ENCODE measurements at places on chromosomes 13 and 19. TPM values are rescaled to one million over a fixed set of nuclear protein-coding genes. Genes with fewer than 3 reads are reported as not detected.
A peak's percentile ranks its signal among the peaks of the same experiment; 100 is the strongest.

DNA sequence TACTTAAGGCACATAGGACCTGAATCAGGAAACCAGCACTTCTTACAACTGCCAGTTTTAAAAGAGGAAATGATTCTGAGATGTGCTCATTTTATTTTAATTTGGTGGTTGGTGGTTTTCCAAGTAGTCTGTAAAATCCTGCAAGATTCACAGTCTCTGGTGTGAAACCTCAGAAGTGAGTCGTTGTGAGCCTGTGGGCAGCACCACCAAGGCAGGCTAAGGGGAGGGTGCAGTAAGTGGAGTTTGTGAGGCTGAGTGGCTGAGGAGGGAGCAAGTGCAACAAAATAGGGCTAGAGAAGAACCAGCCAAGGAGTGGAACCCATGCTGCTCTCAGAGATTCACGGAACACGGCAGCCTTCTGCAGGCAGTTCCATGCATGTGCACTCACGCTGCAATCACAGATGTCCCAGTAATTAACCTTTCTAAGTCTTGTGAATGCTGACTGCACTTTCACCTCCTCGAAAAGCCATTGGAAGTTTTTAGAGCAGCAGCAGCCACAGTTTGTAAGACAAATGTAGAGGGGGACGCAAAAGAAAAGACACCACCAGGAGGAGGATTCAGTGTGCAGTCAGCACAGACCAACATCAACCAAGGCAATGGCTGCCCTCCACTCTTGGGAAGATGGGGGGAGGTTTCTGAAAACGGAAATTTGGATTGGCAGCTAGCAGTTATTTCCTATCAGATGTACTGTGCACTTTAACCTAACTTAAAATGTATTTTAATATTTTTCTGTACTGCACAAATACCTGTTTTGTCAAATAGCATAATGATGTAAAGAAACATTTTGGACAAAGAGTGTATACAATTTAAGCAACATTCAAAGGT is 44.9 kb downstream of the ESD start:
- peak; percentile 45 for DNase-seq

GRCh38 chr13:34340534-34340933 is 522.6 kb downstream of the RFC3 start:
- DNase-seq: no peak

GRCh38 chr19:40763963-40764362 is 11.4 kb upstream of the MIA start:
- no peak for DNase-seq

GRCh38 chr13:107482688-107483087 is 732.6 kb downstream of the LIG4 start:
- DNase-seq: no peak

- no peak for DNase-seq
Measured at GRCh38 chr19:30102666-30103065, 160.6 kb downstream of the URI1 start.

- DNase-seq: no peak
Measured at GRCh38 chr19:791007-791566, 6.2 kb upstream of the PTBP1 start.

DNA sequence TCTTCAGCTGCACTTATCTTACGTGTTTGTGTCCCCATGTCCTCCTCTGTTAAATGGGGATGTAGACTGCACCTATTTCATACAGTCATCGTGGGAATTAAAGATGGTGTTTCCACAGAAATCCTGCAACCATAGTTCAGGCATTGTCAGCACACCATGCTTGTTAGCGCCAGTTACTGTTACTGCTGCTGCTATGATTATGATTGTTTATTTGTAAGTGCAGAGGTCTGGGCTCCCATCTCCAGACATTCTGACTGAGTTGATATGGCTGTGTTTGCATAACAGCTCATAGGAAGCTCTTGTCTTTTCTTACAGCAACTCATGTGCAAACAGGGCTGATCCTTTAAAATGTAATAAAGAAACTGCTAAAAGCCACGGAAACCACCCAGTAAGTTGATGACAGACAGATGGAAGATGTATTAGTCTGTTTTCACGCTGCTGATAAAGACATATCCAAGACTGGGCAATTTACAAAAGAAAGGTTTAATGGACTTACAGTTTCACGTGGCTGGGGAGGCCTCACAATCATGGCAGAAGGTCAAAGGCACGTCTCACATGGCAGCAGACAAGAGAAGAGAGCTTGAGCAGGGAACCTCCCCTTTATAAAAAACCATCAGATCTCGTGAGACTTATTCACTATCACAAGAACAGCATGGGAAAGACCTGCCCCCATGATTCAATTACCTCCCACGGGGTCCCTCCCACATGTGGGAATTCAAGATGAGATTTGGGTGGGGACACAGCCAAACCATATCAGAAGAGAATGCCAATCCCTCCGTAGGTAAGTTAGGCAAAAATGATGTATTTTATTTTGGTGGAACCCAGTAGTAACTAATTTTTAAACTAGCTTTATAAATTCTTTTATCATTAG is 1.6 kb downstream of the ZSCAN5A start:
- no peak for DNase-seq

GRCh38 chr13:24854311-24854710 is 90.3 kb downstream of the RNF17 start:
- no peak for DNase-seq

DNA sequence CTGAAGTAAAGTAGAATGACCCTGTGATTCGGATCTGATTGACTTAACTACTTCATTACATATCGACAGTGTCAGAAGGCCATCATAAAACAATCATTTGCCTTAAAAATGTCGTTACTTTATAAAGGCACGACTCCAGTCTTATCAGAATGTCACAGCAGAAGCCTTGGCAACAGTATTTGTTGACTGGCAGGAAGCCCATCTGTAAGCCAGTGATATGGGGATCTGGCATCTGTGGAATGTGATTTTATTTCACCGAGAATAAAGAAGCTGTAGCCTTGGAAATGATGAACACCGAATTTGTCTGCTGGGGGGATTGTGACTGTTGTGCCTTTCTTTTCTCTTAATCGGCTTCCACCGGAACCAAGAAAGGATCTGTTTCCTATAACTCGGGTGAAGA is 362.5 kb downstream of the TDRD3 start:
- DNase-seq: peak; percentile 56

- DNase-seq: no peak
Measured at GRCh38 chr19:48346191-48346590, 17.5 kb downstream of the TMEM143 start.

- no peak for DNase-seq
Measured at GRCh38 chr19:51224163-51224641, 678 bp upstream of the CD33 start.

- DNase-seq: no peak
Measured at GRCh38 chr13:48275507-48275906, 28.0 kb upstream of the RB1 start.

- DNase-seq: peak; percentile 92
Measured at GRCh38 chr13:93227878-93228642, 1.5 kb downstream of the GPC6 start.

ZNF441 gene
- polyA plus RNA-seq: 1.6 TPM

ZNF302 gene
- polyA plus RNA-seq: 54.7 TPM

NLRP13 gene
- polyA plus RNA-seq: not detected

CD79A gene
- 8.9 TPM for polyA plus RNA-seq

RPS15 gene
- 3,547 TPM for polyA plus RNA-seq
